ENCODE measurements at places on chromosomes 7 and 10.
A peak's percentile ranks its signal among the peaks of the same experiment; 100 is the strongest.

DNA sequence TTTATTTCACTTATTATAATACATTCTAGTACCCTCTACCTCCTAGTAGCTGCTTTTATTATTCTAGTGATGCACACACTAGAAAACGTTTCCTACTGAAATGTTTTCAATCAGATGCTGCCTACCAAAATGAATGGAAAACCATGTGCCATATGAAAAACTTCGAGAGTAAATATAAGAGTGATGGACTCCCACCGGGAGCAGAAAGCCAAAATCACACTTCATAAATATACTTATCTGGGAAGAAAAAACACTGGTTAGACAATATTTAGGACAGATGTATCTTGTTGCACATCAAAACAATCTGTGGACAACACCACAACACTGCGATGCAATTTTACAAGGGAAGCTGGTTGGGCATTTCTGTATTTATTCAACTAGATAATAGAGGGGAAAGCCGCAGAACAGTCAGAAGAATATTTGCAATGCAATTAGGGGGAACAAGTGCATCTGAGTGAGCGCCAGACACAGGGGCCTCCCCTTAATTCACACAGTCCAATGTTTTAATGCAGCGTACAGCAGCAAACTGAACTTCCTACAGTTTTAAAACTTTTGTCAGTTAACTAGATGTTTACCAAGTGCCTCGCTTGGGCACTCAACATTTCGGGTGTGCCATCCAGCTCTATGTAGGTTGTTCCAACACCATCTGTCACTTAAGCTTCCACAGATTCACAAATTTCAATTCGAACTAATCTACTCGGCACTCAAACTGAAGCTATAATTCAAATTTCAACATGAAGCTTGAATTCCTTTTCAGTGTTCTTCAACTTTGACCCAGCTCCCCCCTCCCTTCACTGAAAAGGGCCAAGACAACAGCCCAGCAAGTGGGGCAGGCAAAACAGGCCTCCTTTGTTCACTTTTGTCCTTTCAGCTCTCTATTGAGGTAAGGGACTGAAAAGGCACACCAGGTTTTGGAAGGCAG lies 7.4 kb downstream of the NRCAM start:
- DNase-seq: no peak

GRCh38 chr10:120732643-120733313 lies 118.4 kb upstream of the WDR11 start:
- DNase-seq: no peak

- DNase-seq: no peak
Observed at GRCh38 chr10:100551738-100552137, 16.0 kb downstream of the HIF1AN start.

DNA sequence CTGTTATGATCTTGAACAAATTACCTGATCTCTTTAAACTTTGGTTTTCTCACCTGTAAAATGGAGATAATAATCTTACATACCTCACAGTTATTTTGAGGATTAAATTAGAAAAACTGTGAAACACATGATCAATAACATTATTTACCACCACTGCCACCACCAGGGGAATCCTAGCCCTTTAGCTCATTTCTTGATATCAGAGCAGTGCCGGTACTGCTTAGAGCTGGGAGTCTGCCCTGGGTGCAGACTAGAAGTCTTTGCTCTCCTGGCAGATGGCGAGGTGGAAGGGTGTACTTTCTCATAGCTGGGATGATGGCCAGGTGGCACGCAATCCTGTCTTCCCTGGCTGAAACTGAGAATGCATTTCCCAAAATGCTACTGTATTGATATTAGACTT lies 12.7 kb upstream of the EFCAB10 start:
- no peak for DNase-seq

GRCh38 chr10:23469596-23470237 lies 30.8 kb downstream of the OTUD1 start:
- no peak for DNase-seq

- peak; percentile 82 for DNase-seq
Observed at GRCh38 chr10:125479059-125479458, 203.9 kb downstream of the TEX36 start.

- no peak for DNase-seq
Observed at GRCh38 chr10:101894742-101895141, 51.1 kb upstream of the KCNIP2 start.

DNA sequence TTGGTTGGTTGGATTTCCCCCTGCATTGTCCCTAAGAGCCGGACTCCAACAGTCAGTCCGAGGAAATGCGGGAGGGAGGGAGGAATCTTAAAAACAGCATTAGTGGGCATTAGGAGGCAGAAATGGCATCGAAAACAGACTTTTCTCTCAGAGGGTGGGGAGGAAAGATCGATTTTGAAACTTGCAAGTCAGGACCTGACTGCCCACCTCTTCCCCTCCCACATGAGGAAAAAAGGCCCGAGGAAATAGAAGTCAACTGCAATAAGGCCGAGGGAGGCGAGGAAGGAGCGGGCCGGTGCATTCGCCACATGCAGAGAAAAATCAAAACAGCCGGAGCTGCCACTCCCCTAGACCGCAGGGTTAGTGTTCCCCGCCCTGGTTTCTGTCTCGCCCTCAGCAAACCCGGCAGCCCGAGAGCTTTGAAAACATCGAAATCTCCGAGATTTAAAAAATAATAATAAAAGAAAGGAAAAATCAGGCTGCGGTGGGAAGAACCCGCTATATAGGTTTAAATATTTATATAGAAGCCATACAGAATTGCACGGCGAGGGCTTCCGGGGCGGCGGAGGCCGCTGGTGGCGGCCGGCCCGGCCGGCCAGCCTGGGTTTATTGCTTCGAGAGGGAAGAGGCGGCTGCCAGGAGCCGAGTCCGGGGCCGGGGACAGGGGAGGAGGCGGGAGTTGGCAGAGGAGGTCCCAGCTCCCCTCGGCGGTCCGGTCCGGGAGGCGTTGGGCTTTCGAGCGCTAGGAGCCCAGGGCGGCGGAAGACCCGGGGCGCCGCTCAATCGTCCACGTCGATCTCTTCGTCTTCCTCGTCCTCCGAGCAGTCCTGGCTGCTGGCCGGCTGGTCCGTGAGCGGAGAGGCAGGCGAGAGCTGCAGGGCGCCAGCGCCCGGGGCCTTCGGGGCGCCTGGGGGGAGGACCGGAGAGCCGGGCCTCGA lies 2.5 kb downstream of the LBX1 start:
- no peak for DNase-seq

- no peak for DNase-seq
Observed at GRCh38 chr10:92042541-92042940, 119.0 kb downstream of the BTAF1 start.

Data from kidney epithelial cell (primary cell).